ENCODE measurements at places on chromosomes 1 and 21.

GRCh38 chr1:28538286-28538685 is 14.6 kb upstream of the TRNAU1AP start:
- DNase-seq, result no peak

DNA sequence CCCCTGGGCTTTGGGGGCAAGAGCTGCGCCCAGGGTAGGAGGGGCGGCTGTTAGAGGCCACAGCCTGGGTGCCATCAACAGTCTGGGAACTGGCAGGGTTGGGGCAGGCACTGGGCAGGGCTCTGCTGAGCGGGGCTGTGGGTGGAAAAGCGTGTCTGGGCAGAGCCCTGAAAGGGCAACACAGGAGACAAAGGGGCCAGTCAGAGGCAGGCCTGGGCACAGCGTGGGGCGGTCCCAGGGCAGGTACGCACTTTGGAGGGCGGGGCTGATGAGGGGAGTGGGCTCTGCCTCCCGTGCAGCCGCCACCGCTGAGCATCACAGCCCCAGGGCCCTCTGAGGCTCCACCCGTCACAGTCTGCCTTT is 13.9 kb downstream of the CELSR2 start:
- DNase-seq, result no peak

DNA sequence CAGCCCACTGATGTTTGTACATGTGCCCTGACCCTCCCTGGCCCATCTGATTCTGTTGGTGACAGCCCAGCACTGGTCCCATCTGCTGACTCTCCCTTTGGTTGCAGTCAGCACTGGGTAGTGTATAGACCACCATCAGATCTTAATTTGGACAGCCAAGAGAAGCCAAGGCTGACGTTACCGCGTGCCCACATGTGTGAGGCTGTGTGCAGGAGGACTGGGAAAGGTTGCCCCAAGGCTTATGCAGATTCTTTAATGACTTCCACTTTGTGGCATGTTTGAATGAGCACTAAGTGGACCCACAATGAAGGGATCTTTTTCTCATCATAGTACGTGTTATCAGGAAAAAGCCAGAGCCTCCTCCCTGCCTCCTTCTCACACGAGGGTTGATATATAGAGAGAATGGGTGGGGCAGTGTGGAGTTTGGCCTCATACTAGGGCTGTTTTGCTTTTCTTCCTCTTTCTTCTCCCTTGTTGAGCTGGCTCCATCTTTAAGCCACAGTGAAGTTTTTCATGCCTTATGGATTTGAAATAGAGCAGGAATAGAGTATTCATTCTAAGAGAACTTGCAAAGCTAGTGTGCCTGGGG is 93.5 kb downstream of the NAV1 start:
- DNase-seq, result no peak

GRCh38 chr1:232456714-232457113 is 173.2 kb downstream of the SIPA1L2 start:
- DNase-seq, result no peak

GRCh38 chr1:72137656-72138055 is 144.7 kb downstream of the NEGR1 start:
- DNase-seq, result no peak

All from CD4-positive, alpha-beta memory T cell (primary cell).